ENCODE measurements at places on chromosomes 12 and 14. TPM values are rescaled to one million over a fixed set of nuclear protein-coding genes. Genes with fewer than 3 reads are reported as not detected.

GRCh38 chr12:69254046-69254445 lies 14.7 kb downstream of the CPSF6 start:
- peak; percentile 40 for DNase-seq

GRCh38 chr14:22221508-22221907 lies 367.5 kb downstream of the DAD1 start:
- DNase-seq, result peak; percentile 6

DNA sequence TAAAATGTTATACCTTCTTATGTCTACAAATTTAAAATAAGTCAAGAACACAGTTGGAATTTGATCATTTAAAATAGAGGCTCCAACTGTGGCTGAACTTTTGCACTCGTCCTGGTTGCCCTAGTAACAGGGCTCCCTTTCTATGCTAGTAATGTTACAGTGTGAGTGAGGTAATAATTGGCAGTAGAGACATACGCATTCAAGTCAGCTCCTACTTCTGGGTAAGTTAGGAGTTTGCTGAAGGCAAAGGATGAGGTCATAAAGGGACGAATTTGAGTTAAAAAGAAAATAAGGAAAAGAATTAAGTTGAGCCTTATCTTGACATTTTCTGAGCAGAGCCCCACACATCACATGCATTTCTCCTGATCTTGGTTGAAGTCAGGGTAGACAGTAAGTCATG lies 129.1 kb downstream of the TMEM117 start:
- DNase-seq, result no peak

Gene SSTR1
- total RNA-seq, result not detected

GRCh38 chr12:113485330-113485729 lies 13.7 kb upstream of the LHX5 start:
- DNase-seq, result no peak

DNA sequence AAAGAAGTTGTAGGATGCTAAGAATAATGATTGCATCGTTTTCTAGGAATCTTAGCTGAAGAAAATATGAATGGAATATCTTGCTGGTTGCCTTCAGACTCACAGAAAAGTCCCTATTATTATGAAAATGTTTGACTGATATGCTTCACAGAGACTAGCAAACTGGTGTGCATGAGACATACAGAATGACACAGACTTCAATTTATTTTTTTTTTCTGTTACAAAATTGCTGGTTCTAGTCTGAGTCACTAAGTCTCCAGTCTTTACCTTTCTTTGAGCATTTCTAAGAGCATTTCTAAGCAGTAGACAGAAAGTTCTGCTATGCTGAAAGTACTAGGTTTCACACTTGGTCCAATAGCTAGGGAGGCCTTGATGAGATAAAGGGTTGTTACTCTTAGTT lies 377.6 kb upstream of the ATP2B1 start:
- DNase-seq, result no peak

- no peak for DNase-seq
Measured at GRCh38 chr14:92481811-92482555, 31.6 kb upstream of the RIN3 start.

GRCh38 chr14:24098927-24099813 lies 5.1 kb downstream of the PCK2 start:
- no peak for DNase-seq

DNA sequence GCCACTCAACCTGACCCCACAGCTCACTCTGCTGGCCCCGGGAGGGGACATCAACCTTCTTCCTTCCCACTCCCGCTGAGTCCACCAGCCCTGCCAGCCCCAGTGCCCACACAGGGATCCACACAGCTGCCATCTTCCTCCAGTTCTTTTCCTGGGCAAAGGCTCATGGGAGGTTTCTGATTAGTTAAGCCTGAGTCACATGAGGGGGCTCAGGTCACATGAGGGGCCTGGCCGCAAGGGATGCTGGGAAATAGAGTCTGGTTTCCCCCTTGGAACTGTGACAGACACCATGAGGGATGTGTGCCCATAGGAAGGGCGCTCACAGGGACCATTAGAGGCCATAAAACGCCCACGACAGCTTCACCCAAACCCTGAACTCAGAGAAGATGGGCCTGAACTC lies 228.7 kb upstream of the SFSWAP start:
- DNase-seq, result no peak

GRCh38 chr12:55253281-55253680 lies 8.9 kb downstream of the OR6C74 start:
- DNase-seq, result no peak

DNA sequence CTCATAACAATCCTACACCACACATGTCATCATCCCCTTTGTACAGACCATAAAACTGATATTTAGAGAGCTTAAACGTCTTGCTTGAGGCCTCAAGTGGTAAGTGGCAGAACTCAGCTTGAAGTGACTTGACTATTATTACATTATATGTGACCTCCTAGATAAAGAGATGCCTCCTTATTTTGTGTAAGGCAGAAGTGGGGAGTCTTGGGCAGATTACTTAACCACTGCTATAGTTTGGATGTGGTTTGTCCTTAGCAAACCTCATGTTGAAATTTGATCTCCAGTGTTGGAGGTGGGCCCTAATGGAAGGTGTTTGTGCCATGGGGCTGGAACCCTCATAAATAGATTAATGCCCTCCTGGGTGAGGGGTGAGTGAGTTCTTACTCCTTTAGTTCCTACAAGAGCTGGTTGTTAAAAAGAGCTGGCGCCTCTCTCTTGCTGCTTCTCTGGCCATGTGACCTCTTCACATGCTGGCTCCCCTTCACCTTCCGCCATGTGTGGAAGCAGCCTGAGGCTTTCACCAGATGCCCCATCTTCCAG lies 37.4 kb downstream of the RCOR1 start:
- no peak for DNase-seq

GRCh38 chr12:6540181-6540877 lies 6.0 kb downstream of the GAPDH start:
- DNase-seq, result peak; percentile 63

Gene MGAT4C
- not detected for total RNA-seq

- peak; percentile 58 for DNase-seq
Measured at GRCh38 chr14:90060312-90060964, 1.4 kb upstream of the KCNK13 start.

DNA sequence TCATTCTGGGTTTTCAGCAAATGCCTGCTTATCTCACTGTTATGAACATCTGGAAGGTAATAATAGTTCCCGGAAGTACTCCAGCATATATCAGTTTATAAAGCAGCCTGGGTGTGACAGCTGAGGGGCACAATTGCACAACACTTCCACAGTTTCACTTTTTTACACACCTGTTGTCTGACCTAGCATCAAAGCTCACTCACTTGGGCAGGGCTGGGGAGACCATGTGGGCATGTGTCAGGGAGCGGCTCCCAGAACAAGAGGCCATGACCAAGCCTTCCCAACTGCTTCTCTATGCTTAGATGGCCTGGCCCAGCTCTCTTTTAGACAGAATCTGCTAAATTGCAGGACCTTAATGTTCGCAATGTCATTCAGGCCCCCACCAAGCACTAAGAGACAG lies 51.1 kb upstream of the RIC8B start:
- DNase-seq, result no peak

DNA sequence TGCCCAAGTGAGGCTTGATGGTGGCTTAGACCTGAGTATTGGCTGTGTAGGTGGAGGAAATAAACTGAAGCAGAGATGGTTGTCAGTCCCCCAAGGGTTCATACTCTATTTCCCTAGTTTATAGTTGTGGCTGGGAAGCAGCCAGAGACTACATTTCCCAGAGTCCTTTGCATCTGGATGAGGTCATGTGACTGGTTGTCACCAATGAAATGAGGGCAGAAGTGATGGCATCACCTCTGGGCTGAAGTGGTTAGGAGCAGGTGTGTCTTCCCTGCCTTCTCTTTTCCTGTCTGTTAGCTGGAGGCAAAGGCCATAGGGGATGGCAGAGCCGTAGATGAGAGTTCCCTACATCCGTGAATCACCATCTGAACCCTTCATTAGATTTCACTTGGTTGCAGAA lies 16.3 kb upstream of the NOS1 start:
- DNase-seq, result no peak

Gene TBX3
- total RNA-seq, result not detected

- DNase-seq, result no peak
Measured at GRCh38 chr14:51547701-51548100, 104.0 kb upstream of the FRMD6 start.

Gene ZFHX2
- total RNA-seq, result 1.1 TPM

DNA sequence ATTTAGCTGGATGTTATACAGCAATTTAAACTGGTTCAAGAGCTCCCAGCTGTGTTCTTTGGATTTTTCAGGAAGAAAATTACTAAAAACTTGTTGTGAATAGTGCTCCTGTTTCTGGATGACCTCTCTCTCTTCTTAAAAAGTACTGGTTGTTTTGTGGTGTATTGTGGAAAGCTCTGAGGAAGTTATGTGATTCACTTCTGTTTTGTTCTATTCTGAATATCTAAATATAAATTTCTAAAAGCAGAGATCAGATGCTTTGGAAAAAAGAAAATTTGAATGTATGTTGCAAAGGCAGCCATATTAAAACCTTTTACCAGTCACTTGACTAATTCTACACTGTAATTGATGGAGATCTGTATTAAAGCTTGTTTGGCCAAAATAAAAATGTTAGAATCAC lies 3.4 kb upstream of the C3AR1 start:
- no peak for DNase-seq

- DNase-seq, result no peak
Measured at GRCh38 chr14:77041881-77042545, 13.5 kb upstream of the IRF2BPL start.

Gene FOXG1
- not detected for total RNA-seq

DNA sequence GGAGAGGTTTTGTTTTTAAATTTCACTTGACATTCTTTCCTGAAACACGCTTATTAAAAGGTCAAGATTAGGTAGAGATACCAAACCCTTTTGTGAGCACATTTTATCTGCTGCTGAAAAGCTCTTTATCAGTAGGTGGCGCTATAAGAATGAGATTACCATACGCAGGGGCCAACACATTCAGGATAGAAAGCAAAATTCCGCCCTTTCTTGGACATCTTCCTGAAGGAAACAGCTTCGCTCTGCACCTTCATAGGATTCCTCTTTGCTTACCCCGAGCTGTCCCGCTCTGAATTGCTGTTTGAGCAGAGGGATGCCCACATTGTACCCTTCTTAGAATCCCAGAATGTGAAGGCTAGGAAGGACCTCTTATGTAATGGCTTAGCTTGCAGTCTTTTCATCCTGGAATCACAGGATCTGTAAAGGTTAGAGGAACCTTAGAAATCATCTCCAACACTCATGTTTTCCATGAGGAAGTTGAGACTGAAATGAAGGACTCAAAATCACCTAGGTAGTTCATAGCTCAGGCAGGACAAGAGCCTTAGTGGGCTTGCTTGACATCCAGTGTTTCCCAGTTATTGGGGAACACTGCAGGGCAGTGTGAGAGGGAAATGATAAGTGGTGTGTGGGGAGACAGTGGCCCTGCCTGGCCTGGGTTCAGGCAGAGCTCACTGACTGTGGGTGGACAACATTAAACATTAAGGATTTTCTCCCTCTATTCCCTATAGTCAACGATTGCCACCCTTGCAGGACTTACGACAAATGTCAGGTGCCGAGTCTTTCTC lies 38.7 kb upstream of the CRY1 start:
- peak; percentile 21 for DNase-seq

- DNase-seq, result no peak
Measured at GRCh38 chr14:37172936-37173614, 669 bp upstream of the SLC25A21 start.

DNA sequence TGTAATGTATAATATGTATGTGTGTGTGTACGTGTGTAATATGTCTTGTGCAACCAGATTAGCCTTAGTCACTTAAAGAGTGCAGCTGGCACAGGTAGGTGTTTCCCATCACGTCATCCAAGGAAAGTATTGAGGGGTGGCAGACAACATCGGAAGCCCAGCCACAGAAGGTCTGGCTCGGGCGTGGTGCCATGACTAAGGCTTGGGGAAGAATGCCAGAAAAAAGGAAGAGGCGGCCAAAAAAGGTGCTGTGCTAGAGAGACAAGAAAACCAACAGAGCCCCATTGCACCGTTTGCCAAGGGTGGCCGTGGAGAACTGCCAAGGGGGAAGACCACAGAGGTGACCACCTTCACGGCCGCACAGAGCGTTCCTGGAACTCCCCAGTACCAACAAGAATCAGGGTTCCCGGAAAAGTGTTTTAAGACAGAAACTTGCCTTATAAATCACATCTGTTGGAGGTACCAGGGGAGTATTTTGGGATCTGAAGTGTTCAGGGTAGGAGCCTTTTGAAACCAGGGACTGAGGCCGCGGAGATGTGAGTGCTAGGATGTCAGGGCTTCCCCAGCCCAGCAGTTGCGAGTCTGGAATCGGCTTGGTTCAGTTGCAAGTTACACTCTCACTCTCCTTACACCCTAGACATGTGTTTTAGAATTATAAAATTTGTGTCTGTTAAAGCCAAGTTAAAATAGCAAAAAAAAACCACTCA lies 131.2 kb upstream of the DYRK2 start:
- DNase-seq, result no peak

DNA sequence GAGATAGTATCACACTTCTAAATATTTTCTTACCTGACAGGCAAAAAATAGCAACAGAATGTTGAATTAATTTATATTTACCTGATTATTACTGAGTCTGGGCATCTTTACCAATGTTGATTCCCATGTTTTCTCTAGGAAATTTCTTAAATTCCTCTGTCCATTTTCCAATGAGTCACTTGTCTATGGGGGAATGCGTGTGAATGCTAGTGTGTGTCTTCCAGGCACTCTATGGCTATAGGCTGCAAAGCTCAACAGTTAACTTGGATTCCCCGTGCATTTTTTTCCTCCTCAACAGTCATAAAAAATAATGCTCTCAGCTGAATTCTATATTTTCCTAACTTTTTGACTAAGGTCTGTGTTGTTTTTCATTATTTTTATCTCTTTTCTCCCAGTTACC lies 1385.8 kb upstream of the FLRT2 start:
- DNase-seq, result no peak

DNA sequence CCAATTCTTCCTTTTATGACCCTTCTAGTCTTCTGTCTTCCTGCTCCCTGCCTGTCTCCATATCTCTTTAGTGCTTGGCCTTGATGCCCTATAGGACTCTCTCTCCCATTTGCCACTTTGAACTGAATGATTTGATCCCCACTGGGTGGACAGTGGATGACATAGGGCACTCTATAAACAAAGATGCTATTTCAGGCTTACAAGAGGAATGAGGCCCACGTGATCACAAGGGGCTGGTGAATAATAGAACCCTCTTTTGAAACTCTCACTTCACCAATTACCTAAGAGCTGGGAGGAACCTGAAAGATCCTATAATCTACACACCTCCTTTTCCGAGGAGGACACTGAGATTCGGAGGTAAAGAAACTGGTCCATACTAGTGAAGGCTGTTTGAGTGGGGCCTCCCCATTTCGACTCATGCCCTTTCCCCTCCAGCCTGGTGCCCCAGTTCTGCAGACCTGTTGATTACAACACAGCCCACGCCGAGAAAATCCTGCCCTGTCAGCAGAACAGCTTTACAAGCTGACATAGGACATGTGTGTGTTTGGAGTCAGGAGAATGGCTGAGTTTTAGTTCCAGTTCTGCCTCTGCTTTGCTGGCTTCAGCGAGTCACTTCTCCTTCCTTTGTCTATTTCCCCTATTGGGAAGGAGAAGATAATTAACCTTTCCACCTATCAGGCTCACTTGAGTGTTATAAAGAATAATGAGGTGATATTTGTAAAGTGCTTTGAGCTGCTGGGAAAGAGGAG lies 400.3 kb downstream of the ZFP36L1 start:
- no peak for DNase-seq

Gene MMP14
- 1.8 TPM for total RNA-seq

Gene ATL1
- total RNA-seq, result 0.67 TPM

- no peak for DNase-seq
Measured at GRCh38 chr12:69623970-69624369, 13.3 kb upstream of the LRRC10 start.

Gene PFKM
- 19.5 TPM for total RNA-seq

All from activated CD4-positive, alpha-beta T cell treated with anti-CD3 and anti-CD28 coated beads, Interleukin-2, amount 10 ng/mL, durations not matched to agents 7 days and 5 days (primary cell).